ENCODE measurements at places on chromosomes 11 and 22.

DNA sequence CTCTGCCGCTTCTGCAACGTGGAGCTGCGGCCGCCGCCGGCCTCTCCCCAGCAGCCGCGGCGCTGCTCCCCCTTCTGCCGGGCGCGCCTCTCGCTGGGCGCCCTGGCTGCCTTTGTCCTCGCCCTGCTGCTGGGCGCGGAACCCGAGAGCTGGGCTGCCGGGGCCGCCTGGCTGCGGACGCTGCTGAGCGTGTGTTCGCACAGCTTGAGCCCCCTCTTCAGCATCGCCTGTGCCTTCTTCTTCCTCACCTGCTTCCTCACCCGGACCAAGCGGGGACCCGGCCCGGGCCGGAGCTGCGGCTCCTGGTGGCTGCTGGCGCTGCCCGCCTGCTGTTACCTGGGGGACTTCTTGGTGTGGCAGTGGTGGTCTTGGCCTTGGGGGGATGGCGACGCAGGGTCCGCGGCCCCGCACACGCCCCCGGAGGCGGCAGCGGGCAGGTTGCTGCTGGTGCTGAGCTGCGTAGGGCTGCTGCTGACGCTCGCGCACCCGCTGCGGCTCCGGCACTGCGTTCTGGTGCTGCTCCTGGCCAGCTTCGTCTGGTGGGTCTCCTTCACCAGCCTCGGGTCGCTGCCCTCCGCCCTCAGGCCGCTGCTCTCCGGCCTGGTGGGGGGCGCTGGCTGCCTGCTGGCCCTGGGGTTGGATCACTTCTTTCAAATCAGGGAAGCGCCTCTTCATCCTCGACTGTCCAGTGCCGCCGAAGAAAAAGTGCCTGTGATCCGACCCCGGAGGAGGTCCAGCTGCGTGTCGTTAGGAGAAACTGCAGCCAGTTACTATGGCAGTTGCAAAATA lies 816 bp downstream of the PDE3B start:
- DNase-seq: peak; percentile 9

- no peak for DNase-seq
Measured at GRCh38 chr11:6576471-6577373, 26.7 kb downstream of the RRP8 start.

- no peak for DNase-seq
Measured at GRCh38 chr11:64746486-64746885, 2.5 kb upstream of the RASGRP2 start.

- DNase-seq: no peak
Measured at GRCh38 chr11:37406651-37407050, 808.6 kb upstream of the RAG2 start.

DNA sequence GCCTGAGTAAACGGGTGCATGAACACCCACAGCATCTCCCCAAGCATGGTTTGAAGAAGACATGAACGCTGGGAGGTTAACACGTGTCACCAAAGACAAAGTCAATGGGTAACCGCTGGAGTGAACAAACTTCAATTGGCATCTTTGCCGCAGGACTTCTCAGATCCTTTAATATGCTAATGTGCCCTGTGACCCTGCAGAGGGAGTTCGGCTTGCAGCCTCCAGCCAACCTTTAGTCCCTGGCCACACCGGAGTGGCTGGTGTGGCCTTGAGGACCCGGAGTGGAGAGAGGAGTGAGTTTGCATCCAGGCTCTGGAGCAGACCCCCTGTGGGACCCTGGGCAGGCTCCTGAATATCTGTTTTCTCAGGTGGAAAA lies 57.0 kb downstream of the FLRT1 start:
- no peak for DNase-seq

- no peak for DNase-seq
Measured at GRCh38 chr11:118609380-118610224, 2.2 kb downstream of the PHLDB1 start.

- no peak for DNase-seq
Measured at GRCh38 chr11:3135481-3136440, 29.3 kb downstream of the OSBPL5 start.

DNA sequence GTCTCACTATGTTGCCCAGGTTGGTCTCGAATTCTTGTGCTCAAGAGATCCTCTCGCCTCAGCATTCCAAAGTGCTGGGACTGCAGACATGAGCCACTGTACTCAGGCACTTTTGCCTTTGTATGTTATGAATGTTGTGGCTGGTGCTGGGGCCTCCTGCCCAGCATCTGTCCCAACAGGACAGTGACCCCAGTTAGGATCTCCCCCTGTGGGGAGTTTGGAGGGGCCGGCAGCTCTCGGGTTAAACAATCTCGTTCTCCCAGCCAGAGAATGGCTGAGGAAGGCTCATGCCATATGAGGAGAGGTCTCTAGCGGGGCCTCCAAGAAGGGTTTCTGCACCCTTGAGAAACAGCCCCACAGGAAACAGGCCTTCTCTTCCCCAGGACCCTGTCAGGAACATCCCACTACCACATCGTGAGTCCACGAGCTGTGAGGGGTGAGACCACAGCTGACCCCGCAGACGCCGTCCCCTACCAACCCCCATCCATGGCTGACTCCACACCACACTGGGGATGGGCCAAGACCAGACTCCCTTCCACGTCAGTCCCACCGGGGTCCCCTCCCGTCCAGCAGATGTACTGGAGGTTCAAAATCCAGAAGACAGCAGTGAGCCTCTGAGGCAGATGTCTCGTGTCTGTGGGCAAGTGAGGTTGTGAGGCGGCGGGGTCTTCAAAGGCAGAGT lies 54.1 kb downstream of the SHANK2 start:
- no peak for DNase-seq

DNA sequence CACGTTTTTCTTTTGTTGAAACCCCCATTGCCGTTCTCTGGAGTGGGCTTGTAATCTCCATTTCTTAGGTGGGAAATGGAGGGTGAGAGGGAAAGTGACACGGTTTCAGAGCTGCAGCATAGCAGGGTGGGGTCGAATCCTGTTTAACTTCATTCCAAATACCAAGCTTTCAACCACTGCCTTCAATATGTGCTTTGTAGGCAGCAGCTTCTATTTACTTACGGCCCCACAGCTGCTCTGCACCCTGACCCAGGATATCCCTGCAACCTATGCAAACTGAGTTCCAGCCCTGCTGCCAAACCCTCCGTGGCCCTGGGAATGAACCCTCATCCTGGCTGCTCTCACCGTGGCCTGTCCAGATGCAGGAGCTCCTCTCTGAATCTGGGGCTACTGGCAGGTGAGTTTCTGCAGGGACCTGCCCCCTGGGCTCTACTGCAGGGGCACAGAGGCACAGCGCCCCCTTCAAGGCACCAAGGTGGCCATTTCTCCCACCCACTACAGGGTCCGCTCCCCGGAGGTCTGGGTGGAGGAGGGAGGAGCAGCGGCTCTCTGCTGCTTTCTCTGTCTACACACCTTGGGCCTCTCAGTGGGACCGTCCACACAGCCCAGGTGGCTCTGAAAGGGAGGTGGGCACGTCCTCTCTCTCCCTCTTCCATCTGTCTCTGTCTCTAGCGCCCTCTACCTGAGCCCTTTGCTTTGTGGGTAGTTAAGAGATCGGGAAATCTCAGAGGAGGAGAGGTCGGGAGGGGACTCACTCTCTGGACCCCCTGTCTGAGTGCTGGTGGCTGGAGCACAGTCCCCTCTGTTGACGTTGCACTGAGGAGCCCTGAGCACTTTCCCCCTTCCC lies 279.1 kb downstream of the BRD1 start:
- no peak for DNase-seq

Data from activated CD4-positive, alpha-beta T cell treated with anti-CD3 and anti-CD28 coated beads, Interleukin-2, amount 50 U/mL, for 24 hours (primary cell).